ENCODE measurements at places on chromosomes 16 and 17. TPM values are rescaled to one million over a fixed set of nuclear protein-coding genes. Genes with fewer than 3 reads are reported as not detected.

- no peak for DNase-seq
Observed at GRCh38 chr17:62581764-62582163, 45.7 kb upstream of the MRC2 start.

The ADAT1 gene
- 18.7 TPM for total RNA-seq

DNA sequence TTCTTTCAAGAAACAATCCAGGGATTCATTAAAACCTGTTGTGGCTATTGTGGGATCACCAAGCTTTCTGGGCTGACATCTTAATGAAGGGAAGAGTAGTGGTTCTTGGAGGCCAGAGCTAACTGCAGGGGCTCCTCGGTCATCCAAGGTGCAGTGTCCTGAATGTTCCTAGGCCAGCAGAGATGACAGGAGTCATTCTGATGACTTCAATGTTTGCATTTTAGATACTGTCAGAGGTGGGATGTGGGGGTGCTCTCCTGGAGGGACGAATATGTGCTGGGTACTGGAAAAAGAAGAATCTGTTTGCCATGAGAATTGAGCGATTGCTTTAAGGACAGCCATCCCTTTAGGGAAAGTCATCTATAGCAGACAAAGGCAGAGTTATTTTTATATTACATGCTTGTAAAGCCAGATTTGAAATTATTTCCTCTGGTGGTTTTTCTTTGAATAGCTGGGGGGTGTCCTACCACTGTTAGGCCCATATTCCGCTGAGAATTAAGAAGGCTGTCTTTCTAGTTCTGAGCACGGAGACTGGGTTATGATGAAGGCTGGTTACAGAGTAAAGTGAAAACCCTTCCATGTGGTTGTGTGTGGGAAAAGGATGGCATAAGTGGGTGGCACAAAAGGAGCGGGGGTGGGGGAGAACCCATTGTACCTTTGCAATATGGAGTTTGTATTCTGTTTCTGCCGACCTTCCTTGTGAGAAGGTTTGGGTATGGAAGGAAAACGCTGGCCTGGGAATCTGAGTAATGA, 7.4 kb downstream of the HLF start:
- no peak for DNase-seq

- DNase-seq = no peak
Observed at GRCh38 chr17:75346906-75347305, 57.7 kb upstream of the SLC25A19 start.

DNA sequence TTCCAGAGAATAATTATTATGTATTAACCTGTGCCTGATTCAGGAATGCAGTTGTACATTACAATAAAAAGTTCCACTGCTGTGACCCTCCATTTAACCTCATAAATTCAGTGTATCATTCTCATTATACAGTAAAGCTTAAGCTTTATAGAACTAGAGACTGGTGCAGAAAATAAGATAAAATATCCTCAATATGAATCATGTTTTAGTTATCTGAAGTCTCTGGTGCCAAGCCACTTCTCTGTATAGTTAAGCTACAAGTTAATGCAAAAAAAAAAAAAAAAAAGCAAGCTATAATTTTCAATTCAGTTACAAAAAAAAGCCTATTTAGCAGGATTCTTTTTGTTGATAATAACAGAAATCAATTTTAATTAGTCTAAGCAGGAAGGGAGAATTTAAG, 22.4 kb upstream of the SMIM36 start:
- no peak for DNase-seq

The SLC35G6 gene
- total RNA-seq = not detected

GRCh38 chr16:11976850-11977375, 379 bp downstream of the SNX29 start:
- DNase-seq = no peak

DNA sequence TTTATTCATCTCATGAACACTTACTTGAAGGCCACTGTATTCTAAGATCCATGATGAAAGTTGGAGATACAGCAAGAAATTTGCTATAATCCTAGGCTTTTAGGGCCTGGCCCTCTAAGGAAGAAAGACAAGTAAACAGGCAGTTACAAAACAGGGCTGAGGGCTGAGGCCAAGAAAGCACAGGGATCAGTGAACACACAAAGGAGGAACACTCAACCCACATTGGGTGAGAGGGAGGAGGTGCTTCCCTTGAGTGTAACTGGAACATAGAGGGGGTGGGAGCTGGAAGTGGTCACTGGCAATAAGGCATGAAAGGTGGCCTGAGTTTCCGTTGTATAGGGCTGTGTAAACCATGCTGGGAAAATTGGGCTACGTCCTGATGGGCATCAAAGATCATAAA, 112.2 kb downstream of the ZNF18 start:
- no peak for DNase-seq

The CPNE2 gene
- 7.3 TPM for total RNA-seq

DNA sequence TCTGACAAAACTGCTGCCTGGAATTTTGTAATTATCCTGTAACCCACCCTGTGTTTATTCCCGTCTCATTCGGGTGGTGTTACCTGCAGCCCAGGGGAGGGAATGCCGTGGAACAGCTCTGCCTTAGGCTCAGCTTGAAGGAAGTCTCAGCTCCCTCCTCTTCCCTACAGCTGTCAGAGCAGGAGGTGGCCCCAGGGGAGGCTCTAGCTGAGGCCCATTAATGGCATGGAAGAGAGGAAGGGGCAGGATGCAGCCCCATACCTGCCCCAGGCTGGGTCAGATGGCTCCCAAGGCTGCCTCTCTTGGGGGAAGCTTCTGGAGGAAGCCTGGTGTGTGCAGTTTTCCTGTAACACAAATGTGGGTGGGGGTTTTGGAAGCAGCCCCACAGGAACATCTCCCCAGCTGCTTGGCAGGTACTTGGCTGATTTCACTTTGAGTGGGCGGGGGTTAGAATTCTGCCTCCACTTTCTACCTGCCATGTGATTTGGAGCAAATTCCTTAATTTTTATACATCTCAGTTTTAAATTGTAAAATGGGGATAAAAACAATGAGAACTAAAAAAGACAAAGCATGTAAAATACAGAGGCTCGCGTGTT, 103.9 kb downstream of the MGAT5B start:
- no peak for DNase-seq
